Adipose tissue (tissue), 3 donors: ENCODE measurements at places on chromosomes 4 and X. TPM values are rescaled to one million over a fixed set of nuclear protein-coding genes. Genes with fewer than 3 reads are reported as not detected.

The IL13RA2 gene
- polyA plus RNA-seq, result 0.82 TPM

The AMBN gene
- polyA plus RNA-seq, result 0.12 TPM

The DMP1 gene
- not detected for polyA plus RNA-seq

The TCP11X2 gene
- polyA plus RNA-seq, result not detected

The TRMT10A gene
- polyA plus RNA-seq, result 3.7 TPM
